ENCODE measurements at places on chromosomes 11 and 22.

DNA sequence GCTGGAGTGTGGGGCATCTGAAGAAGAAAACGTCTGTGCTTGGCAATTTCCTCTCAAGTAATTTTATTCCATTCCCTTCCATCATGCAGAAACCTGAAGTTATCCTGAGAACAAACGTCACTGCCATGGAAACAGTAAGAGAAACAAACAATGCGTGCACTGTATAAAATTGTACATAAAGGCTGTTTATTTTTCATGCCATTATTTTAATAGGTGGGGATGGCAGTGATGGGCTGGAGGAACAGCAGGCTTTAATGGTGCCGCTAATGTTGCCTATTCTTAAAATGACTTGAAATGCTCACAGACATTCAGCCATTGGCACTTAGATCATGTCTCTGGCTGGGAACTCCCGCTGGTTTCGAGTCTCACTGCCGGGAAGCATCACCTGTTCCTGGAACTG, 7.5 kb upstream of the SEZ6L start:
- no peak for DNase-seq

DNA sequence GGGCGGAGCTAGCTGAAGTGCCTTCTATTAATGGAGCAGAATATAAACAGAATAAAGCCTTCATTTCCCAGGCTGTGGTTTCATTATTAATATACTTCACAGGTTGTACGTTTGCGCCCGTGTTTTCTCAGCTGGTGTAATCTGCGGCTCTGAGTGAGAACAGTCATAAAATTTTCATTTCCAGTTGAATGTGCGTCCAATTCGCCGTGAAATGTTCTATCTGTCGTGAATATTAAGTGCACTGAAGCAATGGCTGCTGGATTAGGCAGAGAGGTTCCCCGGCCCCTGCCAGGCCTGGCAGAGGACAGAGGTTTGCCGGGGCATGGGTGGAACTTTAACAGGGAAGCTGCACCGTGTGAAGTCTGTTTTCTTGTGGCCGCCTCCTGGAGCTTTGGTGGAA, 874.4 kb downstream of the NTM start:
- no peak for DNase-seq

GRCh38 chr11:45905095-45905494, 2.0 kb downstream of the FREY1 start:
- DNase-seq: no peak

DNA sequence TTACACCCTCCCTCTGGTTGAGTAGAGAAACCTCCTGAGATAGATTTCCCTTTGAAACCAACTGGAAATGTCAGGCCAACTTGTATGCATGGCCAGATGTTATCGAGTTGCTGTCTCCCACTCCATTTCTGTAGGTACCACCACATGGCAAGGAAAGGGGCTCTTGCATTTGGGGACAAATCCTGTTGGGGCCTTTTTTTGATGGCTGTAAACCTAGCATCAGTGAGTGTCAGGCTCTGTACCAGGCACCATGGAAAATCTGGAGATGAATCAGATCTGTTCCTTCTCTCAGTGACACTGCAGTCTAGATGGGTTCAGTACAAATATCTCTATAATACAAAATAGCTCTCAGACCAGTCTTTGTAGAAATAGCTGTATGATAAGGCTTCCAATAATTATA, 58.4 kb downstream of the TRAF6 start:
- no peak for DNase-seq

DNA sequence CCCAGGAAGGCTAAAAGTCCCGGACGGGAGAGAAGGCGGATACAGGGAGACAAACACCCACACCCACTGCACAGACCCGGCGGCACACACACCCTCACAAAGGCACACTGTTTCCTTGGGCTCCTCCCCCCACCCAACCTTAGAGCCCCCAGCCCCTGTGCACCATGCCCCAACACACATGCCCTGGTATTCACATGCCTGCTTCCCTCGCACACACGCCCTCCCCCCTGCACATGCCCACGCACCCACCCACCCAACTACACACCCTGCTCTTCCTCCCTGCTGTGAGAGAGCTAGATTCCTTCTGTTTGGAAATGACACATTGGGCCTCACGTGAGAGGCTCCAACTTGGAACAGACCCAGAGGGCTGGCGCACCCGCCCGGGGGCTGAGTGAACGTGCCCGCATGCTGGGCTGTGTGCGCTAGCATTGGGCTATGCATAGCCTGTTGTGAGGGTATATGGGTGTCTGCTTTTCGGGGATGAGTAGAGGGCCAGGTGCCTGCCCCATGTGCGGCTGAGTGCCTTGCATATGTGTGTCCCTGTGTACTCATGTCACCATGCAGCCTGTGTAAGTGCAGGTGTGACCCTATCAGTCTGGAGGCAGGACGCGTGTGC, 518 bp upstream of the CHRM1 start:
- no peak for DNase-seq

GRCh38 chr11:29534836-29535235, 482.0 kb downstream of the KCNA4 start:
- DNase-seq: no peak

DNA sequence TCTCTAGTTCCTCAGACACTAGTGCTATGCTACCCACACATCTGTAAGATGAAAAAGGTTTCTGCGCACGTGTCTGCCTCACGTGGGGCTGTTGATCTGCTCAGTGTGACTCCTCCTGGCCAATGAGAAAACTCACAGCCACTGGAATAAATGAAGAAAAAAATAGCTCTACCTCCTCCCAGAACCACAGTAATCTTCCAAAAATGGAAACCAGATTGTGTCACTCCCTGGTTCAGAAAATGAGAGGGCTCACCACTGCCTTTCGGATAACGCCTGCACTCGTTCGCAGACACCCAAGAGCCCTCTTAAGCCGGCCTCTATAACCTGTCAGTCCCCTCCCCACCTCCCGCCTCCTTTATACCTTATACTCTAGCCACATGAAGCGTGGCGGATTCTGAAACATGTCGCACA, 5.1 kb downstream of the APBB1 start:
- DNase-seq: no peak

GRCh38 chr11:46202149-46202548, 75.3 kb upstream of the CREB3L1 start:
- DNase-seq: no peak

GRCh38 chr22:35708917-35709316, 8.8 kb upstream of the APOL5 start:
- DNase-seq: no peak

- no peak for DNase-seq
Observed at GRCh38 chr22:27994481-27995331, 75.7 kb upstream of the PITPNB start.

GRCh38 chr11:132064987-132065620, 694.7 kb downstream of the NTM start:
- DNase-seq: no peak

- DNase-seq: peak; percentile 15
Observed at GRCh38 chr22:31932863-31933262, 11.5 kb upstream of the YWHAH start.

DNA sequence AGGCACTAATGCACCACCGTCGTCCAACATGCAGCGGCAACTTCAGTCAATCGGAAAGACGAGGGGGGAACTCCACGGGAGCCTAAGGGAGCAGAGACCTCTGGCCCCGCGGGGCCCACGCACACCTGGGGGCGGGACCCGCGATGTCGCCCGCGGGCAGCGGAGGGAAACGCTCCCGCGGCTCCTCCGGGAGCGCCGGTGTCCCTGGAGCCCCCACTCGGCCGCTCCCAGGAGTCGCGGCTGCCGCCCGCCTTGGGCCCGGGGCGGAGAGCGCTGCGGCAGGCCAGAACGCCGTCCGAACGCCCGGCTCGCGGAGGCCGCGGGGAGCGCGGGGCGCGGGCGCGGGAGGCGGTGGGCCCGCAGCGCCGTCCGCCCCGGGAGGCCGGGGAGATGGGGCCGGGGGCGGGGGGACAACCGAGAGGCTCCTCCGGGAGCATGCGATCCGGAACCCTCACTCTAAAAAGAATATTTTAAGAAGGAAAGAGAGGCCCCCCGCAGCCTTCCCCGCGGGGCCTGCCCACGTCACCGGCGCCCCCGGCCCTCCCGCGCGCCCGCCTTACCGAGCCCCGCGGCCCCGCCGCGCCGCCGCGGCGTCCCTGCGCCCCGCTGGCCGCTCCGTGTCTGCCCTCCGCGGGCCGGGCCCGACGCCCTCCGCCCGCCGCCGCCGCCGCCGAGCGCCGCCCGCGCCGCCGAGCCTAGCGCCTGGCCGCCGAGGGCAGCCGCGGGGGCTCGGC, 86.6 kb upstream of the ARHGAP32 start:
- peak; percentile 46 for DNase-seq

DNA sequence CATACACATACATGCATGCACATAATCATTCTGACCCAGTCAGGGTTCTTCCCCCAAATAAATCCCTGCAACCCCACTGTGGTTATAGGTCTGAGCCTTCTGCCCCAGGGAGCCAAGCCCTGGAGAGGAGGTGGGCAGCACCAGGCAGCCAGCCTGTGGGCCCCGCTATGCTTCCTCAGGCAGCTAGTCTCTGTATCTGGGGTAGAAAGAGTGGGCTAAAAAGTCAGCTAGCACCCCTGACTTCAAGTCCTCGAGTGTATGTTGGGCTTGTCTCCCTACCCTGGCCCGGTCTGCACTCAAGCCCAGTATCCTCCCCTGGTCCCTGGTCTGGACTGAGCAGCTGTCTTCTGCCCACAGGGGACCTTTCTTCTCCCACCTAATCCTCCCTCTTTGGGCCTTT, 28.0 kb downstream of the KCNQ1OT1 start:
- no peak for DNase-seq

GRCh38 chr22:30245985-30246813, at the start of gene LIF:
Gene LIF, minus strand, starts transcription at chr22:30246759. Its CDS starts 64 bp downstream, at chr22:30246695.
- no peak for DNase-seq

DNA sequence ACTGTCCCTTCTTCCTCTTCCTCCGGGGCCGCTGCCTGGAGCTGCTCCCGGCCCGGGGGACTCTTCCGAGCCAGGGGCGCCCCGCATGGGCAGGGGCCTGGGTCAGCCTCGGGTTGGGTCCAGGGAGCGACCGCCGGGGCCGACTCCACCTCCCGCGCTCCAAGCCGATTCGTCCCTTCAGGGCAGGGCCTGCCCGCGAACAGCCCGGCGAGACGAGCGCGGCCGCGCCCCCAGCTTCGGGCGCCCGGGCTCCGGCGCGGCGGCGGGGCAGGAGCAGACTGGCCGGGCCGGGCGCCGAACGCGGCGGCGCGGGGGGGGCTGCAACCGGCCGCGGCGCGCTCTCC, at the start of gene LARGE1:
TSS of gene LARGE1 (minus strand) at position 280 of the 344 bp plus-strand sequence.
- DNase-seq: peak; percentile 65

Data from left ventricle myocardium superior (tissue), 1 donor.